ENCODE measurements at places on chromosomes 13 and 19.

- DNase-seq: no peak
Observed at GRCh38 chr13:44388427-44389059, 14.9 kb downstream of the SERP2 start.

DNA sequence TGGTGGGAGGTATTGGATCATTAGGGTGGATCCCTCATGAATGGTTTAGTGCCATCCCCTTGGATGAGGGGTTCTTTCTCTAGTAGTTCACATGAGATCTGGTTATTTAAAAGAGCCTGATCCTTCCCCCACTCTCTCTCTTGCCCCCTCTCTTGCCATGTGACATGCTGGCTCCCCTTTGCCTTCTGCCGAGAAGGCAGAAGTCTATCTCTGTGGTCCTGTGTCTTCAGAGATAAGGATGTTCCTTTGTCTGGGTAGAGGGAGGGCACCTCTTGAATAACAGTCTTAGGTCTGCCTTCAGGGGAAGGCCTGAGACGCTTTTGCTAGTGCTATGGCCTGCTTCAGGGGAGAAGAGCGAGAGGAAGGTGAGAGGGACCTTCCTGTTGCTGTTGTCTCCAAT, 2.0 kb upstream of the ZDHHC20 start:
- no peak for DNase-seq

DNA sequence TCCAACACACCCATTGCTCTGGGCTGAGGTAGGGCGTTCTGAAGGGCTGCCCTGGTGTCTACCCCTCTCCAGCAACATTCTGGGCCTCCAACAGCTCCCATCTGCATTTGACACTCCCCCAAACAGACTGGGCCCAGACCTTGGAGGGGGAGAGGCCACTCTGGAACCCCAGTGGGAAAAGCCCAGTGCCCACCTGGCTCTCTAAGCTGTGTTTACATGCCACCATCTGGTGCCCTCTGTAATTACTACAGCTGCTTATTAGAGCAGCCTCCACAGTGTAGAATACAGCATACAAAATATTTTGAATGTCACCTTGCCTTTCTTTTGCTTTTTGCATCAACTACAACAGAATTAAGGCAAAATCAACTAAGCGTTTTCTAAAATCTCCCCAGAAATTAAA, 35.8 kb upstream of the TM9SF2 start:
- DNase-seq: no peak

DNA sequence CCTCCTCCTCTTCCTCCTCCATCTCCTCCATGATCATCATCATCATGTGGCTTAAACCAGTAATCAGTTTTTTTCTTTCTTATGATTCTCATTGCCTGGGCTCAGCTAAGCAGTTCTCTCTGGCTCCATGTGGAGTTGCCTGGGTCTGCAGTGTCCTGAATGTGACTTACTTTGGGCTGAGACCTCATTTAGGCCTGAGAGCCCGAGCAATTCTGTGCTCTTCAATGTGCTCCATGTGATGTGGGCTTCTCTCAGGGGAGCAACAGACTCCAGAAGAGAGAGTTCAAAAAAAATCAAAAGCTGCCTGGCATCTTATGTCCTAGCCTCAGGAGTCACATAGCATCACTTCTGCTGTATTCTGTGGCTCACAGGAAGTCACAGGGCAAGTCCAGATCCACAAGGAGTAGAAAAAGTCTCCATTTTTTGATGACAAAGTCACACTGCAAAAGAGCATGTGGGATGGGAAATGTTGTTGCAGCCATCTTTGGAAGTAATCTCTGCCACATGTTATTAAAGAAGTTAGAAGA, 128.7 kb downstream of the MAB21L1 start:
- no peak for DNase-seq

- no peak for DNase-seq
Observed at GRCh38 chr13:106919638-106920037, 351.7 kb upstream of the ARGLU1 start.

- no peak for DNase-seq
Observed at GRCh38 chr19:45045671-45046353, 7.0 kb downstream of the CLASRP start.

DNA sequence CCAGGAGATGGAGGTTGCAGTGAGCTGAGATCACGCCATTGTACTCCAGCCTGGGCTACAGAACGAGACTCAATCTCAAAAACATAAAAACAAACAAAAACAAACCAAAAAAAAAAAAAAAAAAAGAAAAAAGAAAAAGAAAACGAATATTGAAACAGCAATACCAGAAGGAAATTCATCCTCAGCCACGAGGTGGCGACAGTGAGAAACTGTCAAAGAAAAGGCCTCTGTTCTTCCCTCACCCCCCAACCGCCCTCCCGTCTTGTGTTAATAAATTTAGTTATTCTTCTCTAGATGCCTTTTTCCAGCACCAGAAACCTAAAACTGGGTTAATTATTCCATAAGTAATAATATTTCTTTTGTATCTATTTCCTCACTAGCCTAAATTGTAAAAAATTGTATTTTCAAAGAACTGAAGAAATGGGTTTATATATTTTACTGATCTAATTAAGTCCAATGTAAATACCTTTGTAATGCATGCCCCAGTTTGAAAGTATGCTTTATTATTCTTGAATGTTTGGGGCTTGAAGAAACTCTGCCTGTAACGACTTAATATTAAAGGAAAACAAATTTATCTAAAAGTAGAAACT, 38.6 kb downstream of the LIG4 start:
- no peak for DNase-seq

GRCh38 chr19:19459707-19460251, 54.3 kb downstream of the GATAD2A start:
- DNase-seq: peak; percentile 40

DNA sequence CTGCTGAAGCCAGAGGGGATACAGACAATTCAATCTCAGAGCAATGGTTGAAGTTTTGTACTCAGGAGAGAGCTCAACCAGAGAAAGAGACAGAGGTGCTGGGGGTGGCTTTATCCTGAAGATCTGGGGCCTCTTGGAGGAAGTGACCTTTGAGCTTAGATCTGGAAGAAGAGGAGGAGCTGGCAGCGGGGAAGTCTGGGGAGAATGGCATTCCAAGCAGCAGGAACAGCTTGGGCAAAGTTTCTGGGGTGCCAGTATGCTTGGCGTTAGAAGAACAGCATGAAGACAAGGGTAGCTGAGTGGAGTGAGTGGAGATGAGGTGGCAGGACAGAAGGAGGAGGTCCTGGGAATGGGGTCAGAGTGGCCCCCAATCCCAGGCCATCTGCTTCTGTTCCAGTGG, 11.3 kb downstream of the MAST3 start:
- DNase-seq: no peak

- no peak for DNase-seq
Observed at GRCh38 chr19:41886761-41887710, 4.1 kb downstream of the ARHGEF1 start.

DNA sequence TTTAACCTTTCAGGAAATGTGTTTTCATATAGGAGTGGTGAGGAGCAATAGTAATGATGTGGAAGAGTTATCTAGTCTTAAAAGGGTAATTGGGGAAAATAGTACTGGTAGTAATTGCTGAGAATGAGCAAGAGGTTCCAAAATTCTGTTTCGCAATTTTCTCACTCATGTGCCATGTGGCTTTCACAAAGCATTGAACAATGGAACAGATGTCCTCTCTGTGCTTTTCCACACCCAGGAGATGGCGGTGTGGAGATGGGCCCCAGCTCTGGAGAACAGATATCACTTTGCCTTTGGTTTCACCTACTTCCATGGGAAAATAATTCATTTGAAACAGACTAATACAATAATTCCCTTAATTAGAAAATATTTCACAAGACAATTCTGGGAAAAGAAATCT, 170.0 kb upstream of the SLC10A2 start:
- DNase-seq: no peak

GRCh38 chr13:40756042-40756441, 14.9 kb downstream of the MRPS31 start:
- no peak for DNase-seq

DNA sequence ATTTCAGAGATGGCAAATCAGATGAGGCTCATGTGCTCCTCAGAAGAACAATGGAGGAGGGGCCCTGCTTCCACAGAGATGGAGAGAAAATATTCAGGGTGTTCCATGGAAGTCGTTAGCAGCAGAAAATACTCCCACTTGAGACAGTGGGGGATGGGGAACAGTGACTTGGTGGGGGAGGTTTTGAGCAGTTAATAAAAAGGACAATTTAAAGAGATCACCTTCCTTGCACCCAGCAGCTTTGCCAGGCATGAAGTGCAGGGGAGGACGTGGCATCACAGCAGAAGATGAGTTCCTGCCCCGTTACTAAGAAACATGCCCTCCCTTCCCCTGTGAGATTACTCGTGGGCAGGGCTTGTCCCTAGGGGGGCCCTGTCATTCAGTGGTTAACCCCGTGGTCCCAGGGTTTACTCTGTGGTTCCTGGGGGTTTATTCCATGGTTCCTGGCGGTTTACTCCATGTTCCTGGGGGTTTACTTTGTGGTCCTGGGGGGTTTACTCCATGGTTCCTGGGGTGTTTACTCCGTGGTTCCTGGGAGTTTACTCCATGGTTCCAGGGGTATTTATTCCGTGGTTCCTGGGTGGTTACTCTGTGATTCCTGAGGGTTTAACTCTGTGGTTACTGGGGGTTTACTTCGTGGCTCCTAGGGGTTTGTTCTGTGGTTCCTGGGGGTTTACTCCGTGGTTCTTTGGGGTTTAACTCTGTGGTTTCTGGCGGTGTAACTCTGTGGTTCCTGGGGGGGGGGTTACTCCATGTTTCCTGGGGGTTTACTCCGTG, 49.2 kb downstream of the TMEM255B start:
- DNase-seq: no peak

GRCh38 chr19:33756177-33756576, 40.5 kb upstream of the KCTD15 start:
- no peak for DNase-seq

DNA sequence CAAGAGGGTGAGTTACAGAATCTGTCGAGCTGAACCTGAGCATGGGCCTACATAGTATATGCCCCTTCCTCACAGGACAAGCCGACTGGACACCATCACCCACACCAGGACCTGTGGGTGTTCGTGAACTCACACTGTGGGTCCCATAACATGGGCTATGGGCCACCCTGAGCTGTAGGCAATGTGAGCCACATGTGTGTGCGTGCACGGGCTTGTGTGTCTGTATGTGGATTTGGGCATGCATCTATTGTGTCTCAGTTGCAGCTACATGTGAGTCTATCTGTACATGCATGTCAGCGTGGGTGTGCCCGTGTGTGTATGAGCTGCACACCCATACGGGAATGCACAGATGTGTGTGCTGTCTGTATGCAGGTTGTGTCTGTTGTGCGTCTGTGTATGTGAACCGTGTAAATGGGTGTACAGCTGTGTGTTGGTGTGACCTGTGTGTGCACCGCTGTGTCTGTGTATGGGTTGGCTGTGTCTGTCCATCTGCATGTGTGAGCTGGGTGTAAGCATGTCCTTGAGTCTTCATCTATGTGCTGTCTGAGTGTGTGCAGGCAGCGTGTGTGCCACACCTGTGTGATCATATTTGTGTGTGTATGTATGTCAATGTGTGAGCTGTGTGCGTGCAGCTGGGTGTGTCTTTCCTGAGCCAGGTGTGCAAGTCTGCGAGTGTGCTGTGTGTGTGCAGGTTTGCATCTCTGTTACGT, 1.7 kb downstream of the NOTCH3 start:
- DNase-seq: no peak

GRCh38 chr13:92768602-92769001, 458.0 kb upstream of the GPC6 start:
- DNase-seq: no peak

DNA sequence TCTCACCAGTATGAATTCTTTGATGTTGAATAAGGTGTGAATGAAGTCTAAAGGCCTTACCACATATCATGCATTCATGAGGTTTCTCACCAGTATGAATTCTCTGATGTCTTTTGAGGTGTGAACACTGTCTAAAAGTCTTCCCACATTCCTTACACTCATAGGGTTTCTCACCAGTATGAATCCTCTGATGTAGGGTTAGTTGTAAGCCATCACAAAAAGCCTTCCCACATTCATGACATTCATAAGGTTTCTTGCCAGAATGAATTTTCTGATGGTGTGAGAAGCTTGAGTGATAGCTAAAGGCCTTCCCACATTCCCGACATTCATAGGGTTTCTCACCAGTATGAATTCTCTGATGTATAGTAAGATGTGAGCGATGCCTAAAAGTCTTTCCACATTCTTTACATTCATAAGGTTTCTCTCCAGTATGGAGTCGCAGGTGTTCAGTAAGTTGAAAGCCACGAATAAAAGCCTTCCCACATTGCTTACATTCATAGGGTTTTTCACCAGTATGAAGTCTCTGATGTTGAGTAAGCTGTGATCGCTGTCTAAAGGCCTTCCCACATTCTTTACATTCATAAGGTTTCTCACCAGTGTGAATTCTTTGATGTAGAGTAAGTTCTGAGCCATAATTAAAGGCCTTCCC, 27.7 kb downstream of the ZNF461 start:
- no peak for DNase-seq

GRCh38 chr13:99311137-99311536, 3.9 kb upstream of the GPR183 start:
- DNase-seq: no peak

GRCh38 chr19:32658075-32658474, 16.9 kb downstream of the ANKRD27 start:
- no peak for DNase-seq

DNA sequence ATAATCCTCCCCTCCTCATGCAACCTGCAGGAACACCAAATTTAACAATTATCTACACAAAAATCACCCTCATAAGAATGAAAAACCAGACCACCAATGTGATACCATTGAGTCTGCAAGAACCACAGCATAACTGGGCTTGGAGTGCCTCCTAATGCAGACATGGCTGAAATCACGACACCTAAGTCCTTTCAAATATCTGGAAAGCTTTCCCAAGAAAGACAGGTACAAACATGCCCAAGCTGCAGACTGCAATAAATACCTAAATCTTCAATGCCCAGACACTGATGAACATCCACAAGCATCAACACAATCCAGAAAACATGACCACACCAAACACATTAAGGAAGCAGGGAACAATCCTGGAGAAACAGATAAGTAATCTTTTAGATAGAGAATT, 417.1 kb downstream of the LMO7 start:
- no peak for DNase-seq

- DNase-seq: no peak
Observed at GRCh38 chr19:34493038-34493648, 11.6 kb downstream of the WTIP start.

- no peak for DNase-seq
Observed at GRCh38 chr13:87498681-87499080, 172.5 kb upstream of the SLITRK5 start.

All from GM04504 (cell line).